ENCODE measurements at places on chromosomes 2 and 18.

GRCh38 chr2:189700681-189701080 is 26.2 kb downstream of the ANKAR start:
- no peak for DNase-seq

- no peak for DNase-seq
Observed at GRCh38 chr18:13513021-13513420, 213.3 kb downstream of the FAM210A start.

GRCh38 chr2:44120428-44120827 is 48.2 kb upstream of the PPM1B start:
- no peak for DNase-seq

GRCh38 chr2:64243081-64244036 is 99.1 kb upstream of the PELI1 start:
- no peak for DNase-seq

DNA sequence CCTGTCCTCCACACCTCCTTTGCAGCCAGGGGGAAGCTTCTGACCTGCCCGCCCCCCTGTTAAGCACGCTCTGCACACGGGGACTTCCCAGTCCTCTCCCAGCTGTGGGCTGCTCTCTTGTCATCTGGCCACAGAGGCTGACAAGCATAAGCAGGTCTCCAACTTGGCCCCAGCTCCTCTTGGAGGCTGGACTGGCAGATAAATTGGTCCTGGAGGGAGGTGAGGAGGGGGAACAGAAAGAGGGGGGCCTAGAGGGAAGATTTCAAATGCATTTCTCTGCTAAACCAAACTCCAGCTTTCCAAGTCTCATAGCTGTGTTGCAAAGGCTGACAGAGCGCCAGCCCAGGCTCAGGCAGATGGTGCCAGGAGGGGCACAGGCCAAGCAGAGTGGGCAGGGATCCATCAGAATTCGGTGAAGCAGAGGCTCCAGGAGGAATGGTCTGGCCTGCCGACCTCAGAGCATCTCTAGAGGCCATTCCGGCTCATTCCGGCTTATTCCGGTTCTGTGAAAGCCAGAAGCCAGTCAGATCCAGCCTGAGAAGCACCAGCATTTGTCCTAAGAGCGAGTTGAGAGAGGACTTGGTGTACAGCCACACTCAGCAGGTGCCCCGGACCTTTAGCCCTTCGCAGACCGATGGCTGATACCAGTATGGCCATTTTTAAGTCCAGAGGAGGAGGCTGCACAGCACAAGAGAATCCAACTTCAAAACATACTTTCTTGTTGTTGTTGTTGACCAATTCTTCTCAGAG is 508.9 kb upstream of the MYT1L start:
- DNase-seq, result no peak

DNA sequence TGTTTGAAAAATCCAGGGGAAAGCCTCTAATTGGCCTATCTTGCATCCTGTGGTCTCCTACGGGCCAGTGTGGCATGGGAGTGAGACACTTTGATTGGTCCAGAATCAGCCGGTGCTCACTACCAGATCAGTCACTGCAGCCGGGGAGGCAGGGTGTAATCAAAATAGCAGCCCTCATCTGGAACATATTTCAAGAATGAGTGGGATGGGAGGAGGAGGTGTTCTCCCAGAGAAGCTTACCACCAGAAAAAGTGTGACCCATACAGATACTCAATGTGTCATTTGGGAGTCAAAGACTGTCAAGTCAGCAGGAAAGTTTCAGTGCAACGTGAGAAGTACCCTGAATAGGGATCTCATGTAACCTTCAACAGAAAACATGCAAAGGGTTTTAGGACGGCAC is 393.9 kb upstream of the SLC14A2 start:
- no peak for DNase-seq

GRCh38 chr2:199201539-199201938 is 256.2 kb downstream of the SATB2 start:
- DNase-seq, result no peak

DNA sequence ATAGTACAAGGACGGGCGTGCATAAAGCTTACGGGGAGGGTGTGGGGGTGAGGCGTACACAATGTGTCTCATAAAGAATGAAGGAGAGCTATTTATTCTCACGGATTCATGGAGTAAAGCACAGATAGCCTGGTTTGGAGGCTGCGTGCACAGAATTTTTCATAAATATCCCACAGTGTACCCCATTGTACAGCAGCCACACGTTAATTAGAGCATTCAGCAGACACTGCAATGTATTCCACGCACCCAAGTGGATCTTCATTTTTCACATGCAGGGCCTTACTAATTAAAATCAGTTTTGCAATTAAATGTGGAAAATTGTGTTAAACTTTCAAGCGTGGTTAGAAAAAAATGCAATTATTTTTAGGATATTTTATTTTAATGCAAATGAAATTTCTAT is 227.7 kb upstream of the PXDN start:
- no peak for DNase-seq

DNA sequence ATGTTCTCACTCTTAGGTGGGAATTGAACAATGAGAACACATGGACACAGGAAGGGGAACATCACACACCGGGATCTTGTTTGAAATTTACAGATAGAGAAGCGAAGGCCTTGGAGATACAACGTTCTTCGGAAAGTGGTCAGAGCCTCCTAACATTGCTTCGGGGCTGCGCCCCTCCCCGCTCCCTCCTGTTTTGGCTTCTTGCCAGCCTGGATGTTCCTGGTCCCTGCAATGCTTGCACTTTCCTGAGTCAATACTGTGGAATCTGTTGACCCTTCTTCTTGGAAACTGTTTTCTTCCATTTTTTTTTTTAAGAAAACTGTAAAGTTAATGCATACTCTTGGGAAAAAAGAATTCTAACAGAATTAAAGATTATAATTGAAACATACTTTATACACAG is 360.8 kb downstream of the SOCS6 start:
- no peak for DNase-seq

GRCh38 chr2:74146929-74147726 is 584 bp downstream of the BOLA3 start:
- no peak for DNase-seq

DNA sequence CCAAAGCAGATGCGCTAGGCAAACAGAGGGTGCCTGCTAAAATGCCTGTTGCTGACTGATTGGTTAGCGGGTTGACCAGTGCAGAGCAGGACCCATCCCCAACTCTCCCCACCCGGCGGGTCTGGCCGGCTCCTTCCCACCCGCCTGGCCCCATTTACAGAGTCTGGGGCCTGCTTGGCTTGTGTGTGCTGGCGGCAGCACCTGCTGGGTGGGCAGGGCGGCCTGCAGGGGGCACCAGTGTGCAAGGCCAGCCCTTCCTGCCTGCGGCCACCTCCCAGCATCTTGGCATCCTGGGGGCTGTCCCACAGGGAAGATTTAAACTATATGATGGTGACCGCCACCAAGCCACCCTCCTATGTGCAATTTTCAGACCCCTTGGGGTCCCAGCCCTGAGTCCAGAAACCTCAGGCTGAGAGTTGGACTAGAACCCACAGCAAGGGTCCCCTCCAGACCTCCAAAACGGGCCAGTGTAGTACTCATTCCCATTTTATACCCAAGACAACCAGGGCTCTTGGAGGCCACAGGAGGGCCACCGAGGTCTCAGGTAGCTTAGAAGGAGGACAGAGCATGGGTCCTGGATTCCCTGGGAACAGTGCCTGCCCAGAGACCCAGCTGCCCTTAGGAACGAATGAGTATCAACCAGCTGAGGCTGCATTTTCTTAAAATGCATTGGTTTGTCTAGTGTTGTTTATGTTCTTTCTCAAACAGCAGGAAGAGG is 173.6 kb downstream of the SMAD7 start:
- DNase-seq, result peak; percentile 87

- DNase-seq, result peak; percentile 48
Observed at GRCh38 chr2:8455236-8456150, 226.4 kb upstream of the ID2 start.

GRCh38 chr18:9321017-9321452 is 13.5 kb upstream of the TWSG1 start:
- no peak for DNase-seq

DNA sequence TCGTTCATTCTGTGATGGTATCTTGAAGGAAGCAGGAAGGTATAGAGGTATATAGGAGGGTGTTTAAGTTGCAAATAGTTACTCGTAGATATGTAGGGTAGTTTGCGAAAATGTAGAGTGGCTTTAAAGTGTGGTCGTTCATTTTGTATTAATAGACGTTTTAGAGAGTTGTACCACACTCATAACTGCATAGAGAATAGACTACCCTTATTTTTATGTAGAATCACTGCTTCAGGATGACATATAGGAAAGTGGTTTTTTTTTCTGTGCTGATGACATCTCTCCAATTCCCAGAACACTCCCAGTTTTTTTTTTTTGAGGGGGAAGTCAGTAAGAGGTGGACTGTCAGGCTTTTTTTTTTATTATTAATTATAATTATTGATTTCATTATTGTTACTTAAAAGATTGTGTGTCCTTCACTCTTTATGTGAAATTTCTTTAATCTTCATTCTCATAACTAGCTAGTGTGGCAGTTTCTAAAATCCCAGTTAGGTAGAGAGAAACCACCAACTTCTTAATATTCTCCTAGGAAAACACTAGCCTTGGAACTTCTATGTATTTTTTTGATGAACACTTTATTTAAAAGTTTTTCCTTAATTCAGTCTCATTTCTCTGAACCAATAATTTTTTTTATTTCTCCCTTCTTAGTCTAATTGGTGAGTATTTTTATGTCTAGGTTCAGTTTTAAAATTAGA is 1.5 kb downstream of the ACTR3 start:
- no peak for DNase-seq

GRCh38 chr2:143802871-143803650 is 673.8 kb downstream of the ARHGAP15 start:
- no peak for DNase-seq

DNA sequence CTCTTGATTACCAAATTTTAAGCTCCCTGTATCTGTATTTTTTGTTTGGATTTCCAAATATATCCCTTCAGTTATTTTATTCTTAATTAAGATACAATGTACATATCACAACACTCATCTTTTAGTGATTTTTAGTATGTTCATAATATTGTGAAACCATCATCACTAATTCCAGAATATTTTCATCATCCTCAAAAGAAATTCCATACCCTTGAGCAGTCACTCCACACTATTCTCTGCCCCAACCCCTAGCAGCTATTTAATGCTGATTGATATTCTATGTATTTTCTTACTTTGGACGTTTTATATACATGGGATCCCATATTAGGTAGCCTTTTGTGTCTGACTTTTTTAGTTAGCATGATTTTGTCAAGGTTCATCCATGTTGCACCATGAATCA is 127.4 kb upstream of the SLC8A1 start:
- DNase-seq, result no peak

DNA sequence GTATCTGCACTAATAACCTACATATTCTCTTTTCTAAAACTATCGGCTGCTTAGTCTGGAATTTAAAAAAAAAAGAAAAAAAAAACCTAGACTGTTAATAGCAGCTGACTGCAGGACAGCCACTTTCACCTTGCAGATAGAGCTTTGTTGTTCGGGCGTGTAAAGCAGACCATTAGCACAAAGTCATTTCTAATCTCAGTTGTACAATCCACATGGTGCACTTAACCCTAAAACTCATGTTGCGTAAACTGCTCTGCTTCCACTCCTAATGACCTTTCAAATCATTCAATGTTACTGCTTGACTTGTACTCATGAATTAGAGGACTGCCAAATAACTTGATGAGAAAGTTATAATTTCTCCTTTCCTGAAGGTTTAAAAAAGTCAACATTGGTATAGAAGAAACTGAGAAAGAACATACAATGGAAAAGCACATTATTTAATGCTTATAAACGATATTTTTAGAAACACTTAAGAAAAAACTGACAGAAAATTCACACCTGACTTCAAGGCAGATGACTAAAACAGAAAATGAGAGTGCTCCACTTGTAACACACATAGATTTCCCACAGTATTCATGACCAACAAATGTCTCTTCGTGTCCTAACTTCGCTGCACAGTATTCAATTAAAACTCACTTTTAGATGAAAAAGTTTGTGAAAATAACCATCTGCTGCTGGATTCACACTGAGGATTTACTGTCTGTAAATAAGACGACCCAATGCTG is 2.6 kb downstream of the CDH2 start:
- no peak for DNase-seq

DNA sequence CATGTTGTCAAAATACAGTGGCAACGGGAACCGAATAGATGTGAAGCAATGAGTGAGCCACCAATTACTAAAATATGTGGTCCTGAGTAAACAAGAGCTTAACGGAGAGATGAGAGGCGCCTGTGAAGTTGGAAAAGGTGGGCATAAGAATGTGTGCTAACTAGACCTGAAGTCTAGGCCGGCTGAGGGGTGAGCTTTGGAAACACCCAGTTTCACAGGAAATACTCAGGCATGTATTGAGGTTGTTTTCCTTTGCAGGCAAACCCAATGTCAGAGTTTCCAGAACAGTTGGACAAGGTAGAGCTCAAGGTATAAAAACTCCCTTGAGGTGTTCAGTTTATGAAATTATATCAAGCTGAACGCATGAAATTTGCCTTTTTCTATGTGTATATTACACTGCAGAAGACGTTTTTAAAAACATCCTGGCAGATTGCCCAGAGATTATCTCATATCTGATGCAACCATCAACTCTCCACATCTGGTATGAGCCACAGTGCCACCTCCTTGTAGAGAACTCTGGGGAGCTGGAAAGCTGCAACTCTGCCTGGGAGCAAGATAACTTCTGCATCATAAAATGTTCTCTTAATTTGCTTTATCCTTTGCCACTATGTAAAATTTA is 3.9 kb upstream of the WDSUB1 start:
- no peak for DNase-seq

DNA sequence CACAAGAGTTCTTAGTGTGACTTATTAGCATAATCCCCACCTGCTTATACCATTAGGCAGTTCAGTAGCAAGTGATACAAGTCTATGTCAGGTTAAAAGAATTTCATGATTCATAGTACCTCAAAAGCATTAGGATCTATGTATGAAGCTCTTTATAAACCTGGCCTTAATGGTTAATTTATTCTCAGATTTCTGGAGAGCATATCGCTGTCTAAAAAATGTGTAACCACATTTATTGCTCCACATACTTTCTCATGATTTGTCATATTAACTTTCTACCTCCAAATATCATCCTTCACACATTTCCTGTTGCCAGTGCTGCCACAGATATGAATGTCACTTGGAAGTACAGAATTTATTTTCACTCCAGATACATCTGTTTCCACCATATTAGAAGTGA is 332.8 kb upstream of the MAP2 start:
- no peak for DNase-seq

GRCh38 chr2:186868344-186868743 is 19.4 kb upstream of the ZSWIM2 start:
- no peak for DNase-seq

GRCh38 chr2:227617316-227618230 is at the start of gene SCYGR4:
Gene SCYGR4 (plus strand): TSS chr2:227617498. CDS start chr2:227617498, 0 bp downstream.
- no peak for DNase-seq
